ENCODE measurements at places on chromosomes 11 and 22.
A peak's percentile ranks its signal among the peaks of the same experiment; 100 is the strongest.

DNA sequence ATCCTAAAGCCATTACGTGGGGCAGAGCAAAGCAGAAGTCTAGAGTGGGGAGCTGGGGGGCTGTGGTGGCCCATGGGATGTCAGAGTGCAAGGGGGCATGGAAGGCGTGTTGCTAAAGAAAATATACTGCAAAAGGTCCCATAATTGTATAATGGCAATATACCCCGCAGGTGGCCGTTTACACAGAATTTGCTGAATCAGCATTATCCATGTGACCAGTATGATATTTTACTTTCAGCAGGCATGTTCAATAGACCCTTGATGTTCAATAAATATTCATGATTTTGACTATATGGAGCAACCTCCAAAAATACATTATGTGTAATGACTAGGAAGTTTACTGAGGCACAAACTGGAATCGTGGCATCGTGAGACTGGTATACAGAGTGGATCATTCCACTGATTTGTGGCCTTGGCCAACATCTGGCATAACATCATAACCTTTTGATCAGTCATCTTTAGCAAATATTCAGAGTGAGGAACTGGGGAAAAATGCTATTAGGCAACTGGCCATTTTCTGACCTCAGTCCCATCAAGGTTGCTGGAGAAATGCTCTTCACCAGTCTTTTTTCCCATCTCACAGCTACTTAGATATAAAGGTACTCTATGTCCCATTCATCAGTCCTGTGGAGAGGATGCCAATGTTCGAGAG lies 29.3 kb upstream of the PPP2R1B start:
- DNase-seq: no peak

GRCh38 chr22:36048911-36049677 lies 20.5 kb upstream of the RBFOX2 start:
- DNase-seq: no peak

GRCh38 chr22:47659467-47660223 lies 897.2 kb downstream of the TBC1D22A start:
- DNase-seq: peak; percentile 35

DNA sequence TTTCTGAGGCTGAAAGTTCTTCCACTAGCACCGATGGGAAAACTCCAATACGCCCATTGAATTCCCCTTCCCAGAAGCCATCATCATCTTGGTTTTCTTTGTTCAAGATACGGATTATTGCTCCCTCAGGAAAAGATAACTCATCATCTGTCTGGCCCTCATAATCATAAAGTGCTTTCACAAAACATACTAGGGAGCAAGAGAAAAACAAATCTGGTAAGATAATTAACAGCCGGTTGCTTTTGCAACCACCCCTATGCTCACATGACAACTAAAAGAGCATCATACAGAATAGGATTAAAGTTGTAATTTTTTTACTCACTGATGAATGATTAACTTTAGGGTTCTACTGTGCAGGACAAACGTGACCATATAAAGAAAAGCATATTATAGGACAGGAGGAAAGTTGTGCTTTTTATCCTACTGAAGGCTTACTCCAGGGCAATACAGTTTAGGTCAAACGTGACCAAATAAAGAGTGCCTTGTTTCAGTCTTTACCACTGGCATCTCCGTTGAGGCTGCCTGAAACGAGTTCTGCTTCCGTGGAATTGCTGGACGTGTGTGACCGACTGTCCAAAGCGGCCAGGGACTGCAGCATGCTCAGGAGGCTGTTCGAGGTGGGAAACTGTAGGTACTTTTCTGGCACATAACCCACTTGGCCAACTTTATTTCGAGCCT lies 28.6 kb downstream of the ATG16L2 start:
- no peak for DNase-seq

- DNase-seq: no peak
Observed at GRCh38 chr22:26573026-26573662, 16.8 kb downstream of the TPST2 start.

DNA sequence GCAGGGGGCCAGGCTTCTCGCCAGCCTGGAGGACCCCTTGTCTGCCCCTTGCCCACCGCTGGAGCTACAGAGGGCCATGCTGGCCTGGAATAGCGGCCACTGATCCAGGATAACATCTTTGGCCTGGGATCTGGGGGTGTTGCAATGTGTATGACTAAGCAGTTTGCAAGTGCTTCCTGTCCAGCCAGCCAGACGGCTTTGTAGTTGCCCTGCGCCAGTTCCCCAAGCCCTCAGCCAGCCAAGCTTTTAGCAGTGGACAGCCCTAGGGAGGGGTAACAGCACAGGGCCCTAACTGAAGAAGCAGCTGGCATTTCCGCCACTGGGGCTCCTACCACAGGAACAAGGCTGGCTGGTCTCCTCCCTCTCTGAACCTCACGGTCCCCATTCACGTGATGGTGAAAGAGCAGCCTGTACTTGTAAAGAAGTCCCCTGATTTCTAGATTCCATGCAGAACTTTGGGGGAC lies 32.1 kb downstream of the UQCR10 start:
- no peak for DNase-seq

DNA sequence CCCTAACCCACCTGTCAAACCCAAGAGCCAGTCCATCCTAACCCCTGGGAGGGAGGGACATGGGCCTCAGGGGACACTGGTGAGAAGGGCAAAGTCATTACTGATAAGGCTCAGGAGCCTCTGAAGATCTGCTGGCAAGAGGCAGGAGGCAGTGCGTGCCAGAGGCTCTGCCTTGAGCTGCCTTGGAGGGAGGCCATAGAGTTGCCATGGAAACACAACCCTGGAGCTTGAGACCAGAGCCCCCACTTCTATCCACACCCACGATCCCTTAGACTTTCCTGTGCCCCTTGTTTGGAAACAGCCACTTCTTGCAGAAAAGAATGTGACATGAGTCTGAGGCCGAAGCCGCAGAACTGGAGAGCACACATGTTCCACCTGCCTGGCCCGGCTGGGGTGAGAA lies 89.7 kb upstream of the CSNK2A3 start:
- no peak for DNase-seq

GRCh38 chr11:114063149-114063828 lies 3.8 kb downstream of the ZBTB16 start:
- DNase-seq: no peak

GRCh38 chr11:121763526-121763925 lies 310.8 kb upstream of the SORL1-AS1 start:
- DNase-seq: no peak

- DNase-seq: no peak
Observed at GRCh38 chr11:18294862-18295261, 27.1 kb downstream of the HPS5 start.

- DNase-seq: no peak
Observed at GRCh38 chr11:17968206-17968605, 44.6 kb downstream of the SERGEF start.

DNA sequence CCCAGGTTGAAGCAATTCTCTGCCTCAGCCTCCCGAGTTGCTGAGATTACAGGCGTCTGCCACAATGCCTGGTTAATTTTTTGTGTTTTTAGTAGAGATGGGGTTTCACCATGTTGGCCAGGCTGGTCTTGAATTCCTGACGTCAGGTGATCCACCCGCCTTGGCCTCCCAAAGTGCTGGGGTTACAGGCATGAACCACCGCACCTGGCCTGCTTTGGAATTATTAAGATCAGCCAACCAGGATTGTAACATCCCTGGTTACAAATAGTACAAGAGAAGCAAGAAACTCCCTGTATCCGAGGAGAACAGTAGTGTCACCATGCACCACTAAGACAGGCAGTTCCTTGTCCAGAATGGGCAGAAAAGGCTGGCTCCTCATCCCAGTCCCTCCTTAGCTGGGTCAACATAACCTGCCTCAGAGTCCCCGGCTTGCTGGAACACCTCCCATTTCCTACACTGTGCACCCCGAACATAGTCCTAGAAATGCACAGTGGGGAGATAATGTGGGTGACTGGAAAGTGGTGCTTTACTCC lies 77.2 kb upstream of the INCENP start:
- DNase-seq: no peak

- no peak for DNase-seq
Observed at GRCh38 chr11:129729216-129729615, 86.4 kb upstream of the TMEM45B start.

Data from ecto neural progenitor cell (in vitro differentiated cells).